ENCODE measurements at places on chromosomes 12 and 14.

- peak; percentile 5 for DNase-seq
Observed at GRCh38 chr14:39488600-39488999, 56.4 kb upstream of the FBXO33 start.

- peak; percentile 28 for DNase-seq
Observed at GRCh38 chr12:50626026-50626425, 121.2 kb downstream of the DIP2B start.

DNA sequence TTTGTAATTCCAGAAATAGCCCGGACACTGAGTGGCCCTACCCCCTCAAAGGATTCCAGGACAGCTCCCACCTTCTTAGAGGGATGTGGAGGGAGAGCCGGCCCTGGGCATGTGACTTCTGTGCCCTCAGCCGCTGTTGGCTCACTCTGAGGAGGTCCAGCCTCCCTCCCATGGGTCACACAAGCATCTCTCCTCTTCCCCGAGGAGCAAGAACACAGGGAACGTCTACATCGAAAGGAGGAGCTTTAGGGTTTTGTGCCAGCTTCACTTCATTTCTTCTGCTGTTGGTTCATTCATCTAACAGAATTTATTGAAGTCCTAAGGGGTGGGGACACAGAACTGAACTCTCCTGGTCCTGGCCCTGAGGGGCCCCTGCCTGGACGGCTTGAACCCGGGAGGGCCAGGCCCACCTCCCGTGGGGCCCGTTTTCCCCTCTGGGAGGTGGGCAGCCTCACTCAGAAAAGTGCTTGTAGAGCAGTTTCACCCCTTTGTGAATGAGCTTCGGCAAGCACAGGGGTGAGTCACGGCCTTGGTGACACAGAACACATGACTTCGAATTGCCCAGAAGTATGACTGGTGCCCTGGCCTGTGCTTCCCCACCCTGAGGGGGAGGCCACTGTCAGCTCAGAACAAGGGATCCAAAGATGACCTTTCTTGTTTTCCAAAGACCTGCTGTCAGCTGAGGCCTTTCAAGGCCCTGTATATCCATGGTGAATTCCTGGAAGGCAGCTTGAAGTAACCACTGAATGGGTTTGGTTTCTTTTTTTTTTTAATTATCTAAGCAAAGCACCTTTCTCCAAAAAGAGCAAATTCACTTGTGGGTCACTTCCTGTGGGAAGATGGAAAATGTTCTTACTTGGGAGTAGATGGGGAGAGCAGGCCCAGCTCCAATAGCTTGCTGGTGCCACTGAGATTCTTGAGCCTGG is 39.2 kb downstream of the NFKBIA start:
- peak; percentile 89 for DNase-seq

- DNase-seq: peak; percentile 7
Observed at GRCh38 chr14:46250113-46250703, 401.4 kb downstream of the RPL10L start.

DNA sequence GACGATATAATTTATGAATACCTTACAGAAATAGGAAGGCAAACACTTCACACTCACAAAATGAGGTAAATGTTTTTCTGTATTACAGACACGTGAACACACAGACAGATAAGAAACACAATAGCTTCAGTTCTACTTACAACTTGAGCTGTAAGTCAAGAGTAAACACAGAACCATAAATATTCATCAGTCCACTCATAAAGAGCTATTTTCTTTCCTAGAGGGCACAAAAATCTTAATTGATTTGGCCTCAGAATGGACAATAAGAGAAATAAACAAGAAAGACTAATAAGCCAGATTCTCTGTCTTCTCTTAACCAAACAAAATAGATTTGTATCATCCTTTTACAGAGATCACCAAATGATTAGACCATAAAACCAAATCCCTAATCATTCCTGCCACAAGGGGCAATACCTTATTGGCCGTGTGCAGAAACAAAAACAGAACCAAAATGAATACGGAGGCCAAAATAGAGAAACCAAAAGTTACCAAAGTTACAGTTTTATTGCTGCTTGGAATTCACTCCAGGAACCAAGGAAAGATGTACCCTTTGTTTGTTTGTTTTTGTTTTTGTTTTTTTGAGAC is 38.1 kb upstream of the GARIN2 start:
- no peak for DNase-seq

- DNase-seq: peak; percentile 15
Observed at GRCh38 chr14:95346820-95347219, 27.1 kb upstream of the CLMN start.

GRCh38 chr14:99947695-99948094 is 117.5 kb upstream of the EVL start:
- no peak for DNase-seq

- DNase-seq: no peak
Observed at GRCh38 chr14:90632871-90633270, 183.4 kb downstream of the TTC7B start.

- DNase-seq: peak; percentile 94
Observed at GRCh38 chr12:24600996-24601395, 347.9 kb downstream of the BCAT1 start.

- DNase-seq: no peak
Observed at GRCh38 chr12:52026263-52026662, 19.5 kb downstream of the TAMALIN start.

DNA sequence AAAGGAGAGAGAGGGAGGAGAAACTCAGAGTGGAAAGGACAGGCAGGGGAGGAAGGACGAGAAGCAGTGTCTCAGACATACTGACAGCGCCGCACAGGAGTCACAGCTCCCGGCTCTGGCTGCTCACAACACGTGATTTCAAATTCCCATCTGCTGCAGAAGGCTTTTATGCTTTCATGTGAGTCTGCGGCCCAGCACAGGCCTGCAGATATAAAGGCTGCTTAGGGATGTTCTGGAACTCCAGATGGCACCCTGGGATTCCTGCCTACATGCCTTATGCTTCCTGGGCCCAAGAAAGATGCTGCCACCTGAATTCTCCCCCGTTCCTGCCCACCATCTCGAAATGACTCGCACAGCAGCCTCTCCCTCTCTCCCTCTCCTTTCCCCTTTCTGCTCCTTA is 89.6 kb downstream of the NUAK1 start:
- DNase-seq: peak; percentile 52

- DNase-seq: no peak
Observed at GRCh38 chr12:32587581-32588495, 91.3 kb upstream of the DNM1L start.

- peak; percentile 78 for DNase-seq
Observed at GRCh38 chr14:74670726-74671411, 42.0 kb downstream of the AREL1 start.

- DNase-seq: no peak
Observed at GRCh38 chr12:11980115-11980514, 90.6 kb upstream of the BCL2L14 start.

GRCh38 chr14:103520657-103521437 is 1.8 kb downstream of the CKB start:
- peak; percentile 66 for DNase-seq

- DNase-seq: no peak
Observed at GRCh38 chr12:89831310-89832095, 122.9 kb upstream of the ATP2B1 start.

- DNase-seq: peak; percentile 43
Observed at GRCh38 chr12:130818635-130819576, 20.1 kb downstream of the STX2 start.

- no peak for DNase-seq
Observed at GRCh38 chr12:47312808-47313426, 233.2 kb upstream of the AMIGO2 start.

DNA sequence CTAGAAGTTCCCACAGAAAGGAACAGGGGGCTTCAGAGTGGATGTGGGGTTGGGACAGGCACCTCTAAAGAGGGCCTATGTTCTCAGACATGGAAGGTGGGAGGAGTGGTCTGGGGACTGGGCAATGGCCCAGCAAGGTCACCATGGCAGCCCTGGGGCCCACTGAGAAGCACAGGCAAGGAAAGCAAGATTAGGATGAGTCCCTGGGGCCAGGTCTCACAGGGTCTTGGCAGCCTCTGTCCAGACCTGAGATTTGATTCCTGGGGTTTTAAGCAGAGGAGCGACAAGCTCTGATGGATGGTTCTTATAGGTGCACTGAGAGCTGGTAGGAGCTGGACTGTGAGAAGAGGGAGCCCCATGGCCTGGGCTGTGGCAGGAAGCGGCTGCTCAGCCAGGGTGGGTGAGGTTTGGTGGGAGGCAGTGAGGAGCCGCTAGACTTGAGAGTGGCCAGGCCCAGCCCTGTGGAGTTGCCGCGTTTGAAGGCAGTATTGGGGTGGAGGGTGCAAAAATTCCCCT is 44.0 kb downstream of the DLK1 start:
- DNase-seq: no peak

- peak; percentile 14 for DNase-seq
Observed at GRCh38 chr12:71947645-71948105, 9.0 kb downstream of the TPH2 start.

GRCh38 chr14:92153581-92153980 is 31.8 kb downstream of the CPSF2 start:
- no peak for DNase-seq

DNA sequence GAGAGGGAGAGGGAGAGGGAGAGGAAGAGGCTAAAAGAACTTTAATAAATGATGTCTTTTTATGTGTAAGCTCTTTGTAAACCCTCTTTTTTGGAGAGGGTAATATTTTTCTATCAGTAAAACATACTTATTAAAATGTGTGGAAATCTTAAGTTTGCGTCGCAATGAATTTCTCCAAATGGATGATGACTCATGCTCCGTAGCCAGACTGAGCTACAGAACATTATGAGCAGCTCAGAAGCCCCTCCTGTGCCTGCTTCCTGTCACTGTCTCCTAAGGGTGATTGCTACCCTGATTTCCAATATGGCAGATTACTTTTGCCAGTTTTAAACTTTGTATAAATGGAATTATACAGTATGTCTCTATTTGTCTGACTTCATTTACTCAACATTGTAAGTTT is 13.0 kb upstream of the PYGL start:
- DNase-seq: peak; percentile 57

- DNase-seq: no peak
Observed at GRCh38 chr12:4719821-4720636, at the start of gene GALNT8. TSS of gene GALNT8 (plus strand) at chr12:4720400. CDS start at chr12:4720678, 278 bp downstream.

DNA sequence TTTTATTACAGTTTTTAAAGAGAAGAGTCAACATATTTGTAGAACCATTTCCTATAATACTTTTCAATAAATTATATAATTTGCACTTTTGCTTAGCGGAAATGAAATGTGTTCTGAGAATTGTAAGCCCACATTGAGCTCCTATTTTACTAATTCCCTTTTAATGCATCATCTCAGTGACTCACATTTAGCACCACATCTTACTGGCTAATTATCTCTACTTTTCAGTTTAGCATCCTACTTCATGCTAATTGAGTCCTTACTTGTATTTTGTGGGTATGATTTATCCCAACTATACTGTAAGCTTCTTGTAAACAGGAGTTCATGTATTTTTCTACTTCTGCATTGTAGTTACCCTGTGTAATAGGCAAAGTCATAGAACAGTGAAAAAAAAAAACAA is 67.5 kb downstream of the TMX1 start:
- DNase-seq: peak; percentile 50

DNA sequence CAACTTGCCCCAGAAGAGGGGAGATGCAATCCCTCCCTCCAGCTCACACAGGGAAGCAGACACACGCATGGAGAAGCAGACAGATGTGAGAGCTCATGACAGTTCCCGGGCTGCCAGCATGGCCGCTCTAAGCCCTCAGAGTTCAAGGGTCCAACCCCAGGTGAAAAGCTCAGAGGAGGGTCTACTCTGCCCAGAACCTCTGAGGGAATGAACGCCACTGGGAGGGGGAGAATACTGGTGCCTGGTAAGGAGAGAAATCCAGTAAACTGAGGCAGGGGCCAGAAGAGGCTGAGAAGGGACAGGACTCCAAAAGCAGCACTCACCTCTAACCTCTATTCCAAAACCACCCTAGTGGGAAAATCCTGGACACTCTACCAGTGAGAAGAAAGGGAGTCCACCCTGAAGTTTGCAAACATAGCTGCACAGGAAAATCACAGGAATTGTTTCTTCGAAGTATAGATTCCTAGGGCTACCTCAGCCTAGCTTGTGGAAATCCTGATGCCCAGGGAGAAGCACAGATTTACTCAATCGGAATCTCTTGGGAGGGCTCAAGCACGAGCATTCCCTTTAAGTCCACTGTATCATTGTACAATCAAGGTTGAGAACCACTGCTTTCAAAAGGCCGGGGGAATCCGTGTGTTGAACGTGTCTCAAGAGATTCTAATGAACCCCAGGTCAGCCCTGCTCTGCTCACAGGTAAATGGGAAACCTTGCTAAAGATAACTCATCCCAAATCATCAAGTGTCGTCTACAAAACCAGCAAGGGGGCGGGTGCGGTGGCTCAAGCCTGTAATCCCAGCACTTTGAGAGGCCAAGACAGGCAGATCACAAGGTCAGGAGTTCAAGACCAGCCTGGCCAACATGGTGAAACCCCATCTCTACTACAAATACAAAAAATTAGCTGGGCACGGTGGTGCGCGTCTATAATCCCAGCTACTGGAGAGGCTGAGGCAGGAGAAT is 34.3 kb upstream of the PLEKHG6 start:
- DNase-seq: no peak

DNA sequence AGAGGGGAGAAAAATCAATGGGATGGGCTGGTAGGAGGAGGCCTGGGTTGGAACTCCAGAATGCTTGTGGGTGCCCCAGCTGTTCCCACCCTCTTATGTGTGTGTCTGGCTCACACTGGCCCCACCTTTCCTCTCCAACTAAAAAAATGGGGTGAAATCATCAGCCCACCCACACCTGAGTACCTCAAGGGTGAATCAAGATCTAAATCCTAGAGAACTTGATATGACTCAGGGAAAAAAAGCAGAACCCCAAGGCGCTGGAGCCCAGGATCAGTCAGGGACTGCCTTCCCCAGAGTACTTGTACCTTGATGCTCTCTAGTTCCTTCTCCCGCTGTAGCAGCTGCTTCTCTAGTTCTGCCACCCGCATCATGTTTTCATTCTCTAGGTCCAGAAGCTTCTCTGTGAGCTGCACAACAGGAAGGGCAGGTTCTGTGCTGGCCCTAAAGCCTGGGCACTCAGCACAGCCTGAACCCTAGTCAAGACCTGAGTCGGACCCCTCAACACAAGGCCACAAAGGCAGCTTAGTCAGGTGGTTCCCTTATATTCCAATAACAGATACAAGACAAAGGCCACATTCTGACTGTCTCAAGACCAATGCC is 29.7 kb downstream of the PRPF40B start:
- DNase-seq: no peak

DNA sequence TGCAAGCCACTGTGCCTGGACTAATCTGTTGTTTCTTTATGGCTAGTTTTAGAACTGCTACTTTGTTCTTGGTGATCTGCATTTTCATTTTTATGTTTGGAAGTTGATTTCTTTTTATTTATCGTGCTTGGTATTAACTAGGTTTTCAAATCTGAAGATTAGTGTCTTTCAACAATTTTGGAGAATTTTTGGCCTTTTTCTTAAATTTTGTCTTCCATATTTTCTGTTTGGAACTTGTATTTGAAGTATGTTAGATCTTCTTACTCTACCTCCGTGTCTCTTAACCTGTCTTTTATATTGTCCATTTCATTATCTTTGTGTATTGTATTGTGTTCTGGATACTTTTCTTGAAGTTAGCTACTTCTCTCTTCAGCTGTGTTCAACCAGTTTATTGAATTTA is 9.5 kb downstream of the FRS2 start:
- no peak for DNase-seq

DNA sequence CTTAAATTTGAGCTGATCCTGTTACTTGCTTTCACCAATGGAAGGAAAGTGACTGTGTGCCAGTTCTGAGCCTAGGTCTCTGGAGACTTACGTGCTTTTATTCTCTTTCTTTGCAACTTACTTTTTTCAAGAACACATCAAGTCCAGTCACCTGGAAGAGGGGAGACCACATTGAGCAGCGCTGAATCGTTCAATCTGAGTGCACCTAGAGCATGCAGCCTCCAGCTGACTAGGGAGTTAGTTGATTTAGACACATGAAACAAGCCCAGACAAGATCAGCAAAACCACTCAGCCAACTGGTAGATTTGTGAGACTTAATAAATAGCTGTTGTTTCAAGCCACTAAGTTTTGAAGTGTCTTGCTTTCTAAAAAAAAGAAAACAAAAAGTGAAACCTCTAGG is 1014.8 kb upstream of the FBXO33 start:
- no peak for DNase-seq

All from fibroblast of skin of right biceps (primary cell).